ENCODE measurements at places on chromosomes 4 and X.

- peaks cover 7% of the 10 kb centered on the region for H3K4me1 ChIP-seq
- no peak overlapping the region for H3K4me3 ChIP-seq
- no peaks in the 10 kb centered on the region for H3K27me3 ChIP-seq
- H3K27ac ChIP-seq: no peak overlapping the region
Measured at GRCh38 chr4:122212880-122213279, 60.7 kb downstream of the BLTP1 start.

DNA sequence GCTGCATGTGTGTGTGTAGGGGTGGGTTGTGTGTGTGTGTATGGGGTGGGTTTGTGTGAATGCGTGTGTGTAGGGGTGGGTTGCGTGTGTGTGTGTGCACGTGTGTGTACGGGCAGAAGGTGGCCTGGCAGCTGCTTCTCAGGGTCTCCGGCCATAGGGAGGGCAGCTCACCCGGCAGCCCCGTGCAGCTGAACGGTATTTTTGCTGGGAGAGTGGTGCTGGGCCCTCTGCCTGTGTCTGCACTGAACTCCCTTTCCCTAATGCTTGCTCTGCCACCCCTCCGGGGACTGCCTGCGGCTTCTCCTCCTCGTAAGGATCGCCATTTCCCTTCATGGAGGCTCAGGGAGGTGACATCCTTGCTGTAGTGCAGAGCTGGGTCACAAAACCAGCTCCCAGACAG lies 30.2 kb downstream of the WFS1 start:
- H3K27me3 ChIP-seq: no peaks in the 10 kb centered on the region
- peaks cover 11% of the 10 kb centered on the region for H3K36me3 ChIP-seq
- H3K4me1 ChIP-seq: no peaks in the 10 kb centered on the region
- H3K27ac ChIP-seq: no peak overlapping the region
- no peak for DNase-seq
- H3K4me3 ChIP-seq: no peak overlapping the region

DNA sequence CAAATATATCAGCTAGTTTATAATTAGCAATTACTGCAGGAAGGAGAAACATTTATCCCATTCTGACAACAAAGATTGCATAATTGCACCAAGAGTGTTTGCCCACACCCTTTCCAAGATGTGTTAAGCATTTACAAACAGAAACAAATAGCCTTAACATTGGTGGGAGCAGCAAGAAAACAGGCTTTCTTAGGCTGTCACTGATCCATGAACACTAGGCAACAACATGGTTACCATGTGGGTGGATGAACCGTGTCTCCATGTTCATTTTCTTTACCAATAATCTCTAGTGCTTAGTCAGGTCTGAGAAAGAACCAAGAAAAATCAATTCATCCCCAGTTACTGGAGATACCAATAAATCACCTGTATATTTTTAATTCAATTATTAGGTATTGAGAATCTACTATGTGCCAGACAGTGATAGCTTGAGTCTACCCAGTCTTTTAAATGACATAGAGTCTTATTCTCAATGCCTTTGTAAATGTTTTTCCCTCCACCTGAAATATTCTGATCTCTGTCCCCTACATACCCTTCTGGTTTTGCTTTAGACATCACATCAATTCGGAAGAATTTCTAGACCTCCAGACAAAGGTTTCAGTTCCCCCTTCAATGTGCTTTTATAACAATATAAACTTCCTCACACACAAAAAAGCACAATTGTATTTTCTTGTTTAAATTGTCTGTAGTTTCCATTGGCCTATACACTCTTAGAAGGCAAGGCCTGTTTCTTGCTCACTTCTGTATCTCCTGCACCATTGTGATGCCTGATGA lies 286.6 kb downstream of the PPP1R2C start:
- H3K4me3 ChIP-seq: no peak overlapping the region
- no peak overlapping the region for H3K27ac ChIP-seq
- no peaks in the 10 kb centered on the region for H3K36me3 ChIP-seq
- DNase-seq: no peak
- peaks cover 4% of the 10 kb centered on the region for H3K4me1 ChIP-seq

- no peak overlapping the region for H3K27ac ChIP-seq
- H3K36me3 ChIP-seq: peaks cover 9% of the 10 kb centered on the region
- no peaks in the 10 kb centered on the region for H3K27me3 ChIP-seq
- H3K4me1 ChIP-seq: peaks cover 71% of the 10 kb centered on the region
- H3K4me3 ChIP-seq: no peak overlapping the region
Measured at GRCh38 chrX:41122664-41123257, 37.5 kb downstream of the USP9X start.

DNA sequence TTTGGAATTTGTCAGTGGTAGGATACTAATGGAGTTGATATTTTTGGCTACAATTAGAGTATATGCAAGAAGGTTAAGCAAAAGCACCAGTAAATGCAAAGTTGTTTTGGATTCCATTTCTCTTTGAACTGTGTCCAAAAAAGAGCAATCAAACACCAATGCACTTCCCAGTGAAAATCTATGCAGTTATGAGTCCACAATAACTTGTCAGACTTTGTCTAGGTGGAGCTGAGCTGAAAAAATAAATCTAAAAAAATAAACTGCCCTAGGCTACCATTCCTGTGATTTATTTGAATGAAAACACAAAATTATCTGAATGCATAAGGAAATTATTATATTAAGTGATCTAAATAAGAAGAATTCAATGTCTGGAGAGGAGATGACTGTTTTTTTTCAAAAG lies 37.0 kb upstream of the AREG start:
- no peak overlapping the region for H3K4me3 ChIP-seq
- H3K27me3 ChIP-seq: peaks cover 2% of the 10 kb centered on the region
- H3K4me1 ChIP-seq: no peaks in the 10 kb centered on the region
- DNase-seq: no peak
- no peak overlapping the region for H3K27ac ChIP-seq
- H3K36me3 ChIP-seq: no peaks in the 10 kb centered on the region

- no peaks in the 10 kb centered on the region for H3K4me1 ChIP-seq
- no peak overlapping the region for H3K4me3 ChIP-seq
Measured at GRCh38 chr4:185672151-185672550, 136.8 kb upstream of the PDLIM3 start.

- no peak within 1 kb of the TSS for H3K4me3 ChIP-seq
- H3K27me3 ChIP-seq: peaks cover 21% of the 10 kb centered on the region
- no peaks in the 10 kb centered on the region for H3K4me1 ChIP-seq
Measured at GRCh38 chrX:115233497-115234455, at the start of gene LRCH2. LRCH2 (minus strand) TSS chrX:115234096; CDS start chrX:115234041, 55 bp downstream.

DNA sequence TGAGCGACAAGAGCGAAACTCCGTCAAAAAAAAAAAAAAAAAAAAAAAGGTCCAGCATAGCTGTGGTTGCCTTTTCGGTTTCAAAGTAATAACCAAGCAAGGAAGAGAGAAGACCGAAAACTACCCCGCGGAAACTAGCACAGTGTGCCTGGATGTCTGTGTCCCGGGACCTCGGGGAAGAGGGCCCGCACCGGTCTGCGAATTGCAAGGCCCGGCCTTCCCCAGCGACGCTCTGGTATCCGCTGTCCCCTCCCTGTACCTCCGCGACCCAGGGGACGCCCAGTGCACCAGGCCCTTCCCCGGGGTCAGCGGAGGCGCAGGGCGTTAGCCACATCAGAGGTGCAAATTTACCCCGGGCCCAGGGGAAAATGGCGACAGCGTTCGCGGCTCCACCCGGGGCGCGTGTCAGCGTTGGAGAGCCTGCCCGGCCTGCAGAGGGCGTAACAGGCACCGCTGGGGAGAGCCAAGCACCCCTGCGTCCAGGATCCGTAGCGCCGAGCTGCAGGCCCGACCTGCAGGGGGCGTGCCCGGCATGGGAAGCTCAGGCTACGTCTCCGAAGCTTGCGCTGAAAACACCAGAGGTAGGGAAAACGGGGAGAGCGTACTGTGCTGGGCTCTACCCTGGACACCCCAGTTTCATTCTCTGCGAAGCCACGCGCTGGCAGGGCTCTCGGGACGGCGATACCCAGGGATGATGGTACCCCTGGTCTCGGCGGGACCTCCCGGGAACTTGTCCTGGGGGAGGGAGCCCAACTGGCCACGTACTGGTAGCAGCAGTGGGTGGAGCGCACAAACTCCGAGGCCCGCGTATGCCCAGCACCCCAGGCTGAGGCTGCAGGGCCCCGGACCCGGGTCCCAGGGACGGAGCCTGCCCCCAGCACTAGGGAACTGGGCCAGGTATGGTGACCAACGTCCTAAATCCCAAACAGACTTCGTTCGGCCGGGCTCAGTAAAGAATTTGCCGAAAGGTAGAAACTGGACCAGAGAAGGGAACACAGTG lies 16.2 kb downstream of the NKX6-1 start:
- peaks cover 10% of the 10 kb centered on the region for H3K4me1 ChIP-seq
- DNase-seq: no peak
- peaks cover 2% of the 10 kb centered on the region for H3K36me3 ChIP-seq
- H3K4me3 ChIP-seq: no peak overlapping the region

GRCh38 chr4:2619459-2619858 lies 83.0 kb downstream of the FAM193A start:
- no peak overlapping the region for H3K27ac ChIP-seq
- H3K36me3 ChIP-seq: no peaks in the 10 kb centered on the region
- H3K4me3 ChIP-seq: no peak overlapping the region
- H3K4me1 ChIP-seq: peaks cover 20% of the 10 kb centered on the region

GRCh38 chr4:68717999-68718398 lies 47.5 kb upstream of the UGT2B15 start:
- H3K27ac ChIP-seq: no peak overlapping the region
- H3K4me3 ChIP-seq: no peak overlapping the region
- no peaks in the 10 kb centered on the region for H3K36me3 ChIP-seq
- no peaks in the 10 kb centered on the region for H3K27me3 ChIP-seq
- DNase-seq: no peak

Measured in activated naive CD8-positive, alpha-beta T cell treated with anti-CD3 and anti-CD28 coated beads, Interleukin-2, amount 50 U/mL, for 24 hours (primary cell).